Inflammatory macrophage (primary cell): ENCODE measurements at places on chromosomes 2 and 18.

GRCh38 chr2:64873472-64873924, 115.7 kb upstream of the SLC1A4 start:
- DNase-seq = peak; percentile 66

GRCh38 chr2:715038-715437, 37.8 kb upstream of the TMEM18 start:
- DNase-seq = no peak

DNA sequence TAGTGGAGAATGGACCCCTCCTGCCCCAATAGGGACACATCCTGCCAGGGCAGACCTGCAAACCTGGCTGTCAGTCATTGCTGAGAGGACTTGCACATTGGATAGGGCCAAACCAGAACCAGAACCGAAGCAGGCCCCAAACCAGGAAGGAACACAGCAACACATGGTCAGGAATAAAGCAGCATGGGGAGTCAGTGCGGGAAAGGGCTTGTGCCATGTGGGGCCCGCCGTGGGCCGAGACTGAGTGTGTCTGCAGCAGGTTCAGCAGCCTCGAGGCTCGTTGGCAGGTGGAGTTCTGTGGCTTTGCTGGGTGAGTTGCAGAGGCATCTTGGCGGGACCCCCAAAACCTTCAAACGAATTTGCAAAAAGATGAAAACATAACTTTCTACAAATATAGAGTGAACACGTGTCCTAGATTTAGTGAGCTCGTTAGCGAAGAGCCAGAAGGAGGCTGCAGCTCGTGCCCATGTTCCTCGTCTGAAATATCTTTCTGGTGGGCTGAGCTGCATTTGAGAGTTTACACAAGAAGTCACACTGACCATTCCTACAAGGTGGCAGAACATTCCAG, 44.9 kb upstream of the LDLRAD4 start:
- no peak for DNase-seq

DNA sequence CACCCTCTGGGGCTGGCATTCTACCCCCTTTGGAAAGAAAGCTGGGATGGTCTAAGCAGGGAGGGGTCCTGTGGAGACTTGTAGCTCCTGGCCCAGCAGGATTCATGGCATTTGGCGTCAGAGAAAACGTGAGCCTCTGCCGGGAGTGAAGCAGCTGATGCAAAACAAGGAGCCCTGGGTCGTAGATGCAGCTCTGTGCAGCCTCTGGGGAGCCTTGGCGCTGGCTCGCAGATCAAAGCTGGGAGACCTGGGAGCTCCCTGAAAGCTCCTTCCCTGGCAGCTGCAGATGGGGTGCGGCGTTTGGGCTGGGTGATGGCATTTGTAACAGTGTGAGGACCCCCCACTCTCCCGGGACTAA, 148.3 kb downstream of the KLHL29 start:
- no peak for DNase-seq

GRCh38 chr2:105242286-105242993, 897 bp downstream of the GPR45 start:
- no peak for DNase-seq

DNA sequence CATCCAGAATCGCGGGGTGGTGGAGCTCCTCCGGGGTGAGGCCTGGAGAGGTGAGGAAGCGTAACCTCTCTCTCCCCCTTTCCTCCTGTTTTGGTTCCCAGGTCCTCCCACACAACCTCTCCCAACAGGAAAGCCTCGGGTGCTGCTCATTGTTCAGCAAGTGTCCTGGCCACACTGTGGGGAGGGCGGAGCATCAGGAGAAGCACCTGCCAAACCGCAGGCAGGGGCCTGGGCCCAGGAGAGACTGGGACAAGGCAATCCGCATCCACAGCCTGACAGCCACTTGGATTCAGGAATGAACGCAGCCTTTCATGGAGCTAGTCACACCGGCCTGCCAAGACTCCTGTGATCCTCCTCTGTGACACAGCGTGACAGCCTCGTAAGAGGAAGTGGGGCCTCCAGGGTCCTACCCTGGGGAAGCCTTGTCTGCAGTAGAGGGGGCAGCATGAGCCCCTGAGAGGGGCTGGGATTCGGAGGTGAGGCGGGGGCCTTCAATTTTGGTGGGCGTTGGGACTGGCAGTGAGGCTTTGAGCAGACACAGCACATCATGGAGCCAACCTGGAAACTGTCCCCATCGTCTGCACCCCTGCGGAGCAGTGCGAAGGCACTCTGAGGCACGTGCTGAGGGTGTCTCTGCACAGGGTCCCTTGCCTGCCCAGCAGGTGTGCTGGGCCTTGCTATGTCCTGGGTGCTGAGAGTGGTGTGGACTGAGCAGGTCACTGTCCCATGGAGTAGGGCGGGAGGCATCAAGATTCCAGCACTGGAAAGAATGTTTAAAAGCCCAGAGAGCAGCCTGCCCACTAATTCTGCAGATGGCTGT, 62.2 kb downstream of the EDAR start:
- DNase-seq = no peak

DNA sequence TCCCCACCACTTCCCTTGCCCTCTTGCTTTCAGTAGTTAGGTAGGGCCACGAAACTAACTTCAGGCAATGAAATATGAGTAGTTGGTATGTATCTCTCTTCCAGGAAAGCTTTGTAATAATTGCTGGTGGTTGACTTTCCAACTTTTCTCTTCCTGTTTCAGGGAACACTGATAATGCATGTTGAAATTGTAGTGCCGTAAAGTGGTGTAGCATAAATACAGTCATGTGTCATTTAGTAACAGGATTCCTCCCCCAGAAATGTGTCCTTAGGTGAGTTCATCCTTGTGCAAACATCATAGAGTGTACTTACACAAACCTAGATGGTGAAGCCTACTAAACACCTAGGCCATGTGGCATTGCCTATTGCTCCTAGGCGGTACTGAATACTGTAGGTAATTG, 429.2 kb downstream of the PID1 start:
- DNase-seq = no peak

DNA sequence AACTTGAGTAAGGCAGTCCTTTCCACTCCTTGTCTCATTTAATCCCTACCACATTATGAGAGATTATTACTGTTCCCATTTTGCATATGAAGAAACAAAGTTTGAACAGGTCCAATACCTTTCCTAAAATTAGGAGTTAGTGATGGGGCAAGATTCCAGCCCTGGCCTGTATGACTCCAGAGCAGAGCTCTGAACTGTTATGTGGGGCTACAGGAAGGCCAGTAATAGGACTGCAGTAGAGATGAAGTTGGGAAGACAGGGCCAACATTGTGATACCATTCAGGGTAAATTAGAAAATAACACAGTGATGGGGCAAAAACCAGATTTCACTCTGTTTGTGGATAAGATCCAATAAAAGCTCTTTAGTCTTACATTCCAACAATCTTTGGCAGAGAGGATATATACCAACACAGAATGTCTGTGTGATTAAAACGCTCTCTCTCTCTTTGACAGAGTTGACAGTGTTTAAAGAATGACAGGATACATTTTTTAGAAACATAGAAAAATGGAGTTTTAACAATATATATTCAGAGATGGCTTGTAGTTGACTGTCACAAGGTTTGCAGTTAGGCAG, 22.7 kb downstream of the KATNAL2 start:
- no peak for DNase-seq

DNA sequence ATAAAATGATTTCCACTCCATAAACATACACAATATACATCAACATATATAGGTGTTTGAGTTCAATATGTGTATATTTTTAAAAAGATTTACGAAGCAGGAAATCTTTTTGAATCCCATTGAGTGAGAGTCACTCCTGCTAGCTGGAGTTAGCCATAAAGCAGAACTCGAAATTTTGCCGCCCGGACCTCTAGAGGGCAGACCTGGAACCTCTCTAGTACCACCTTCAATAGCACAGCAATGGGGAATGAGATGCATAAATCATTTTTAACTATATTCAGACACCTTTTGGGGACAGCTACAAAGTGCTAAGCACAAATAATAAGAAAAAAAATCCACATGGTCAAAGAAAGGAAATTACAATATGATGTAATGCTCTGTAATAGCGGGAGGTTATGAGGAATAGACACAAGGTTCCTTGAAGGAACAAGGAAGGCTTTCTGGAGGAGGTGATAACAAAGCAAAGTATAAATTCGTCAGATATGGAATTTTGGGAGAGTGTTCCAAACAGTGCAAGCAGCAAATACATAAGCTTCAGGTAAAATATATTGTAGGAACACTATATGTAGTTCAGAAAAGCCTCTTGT, 533.4 kb downstream of the ERBB4 start:
- peak; percentile 6 for DNase-seq

- DNase-seq = no peak
Measured at GRCh38 chr18:74950479-74950878, 258.5 kb downstream of the PTGR3 start.

DNA sequence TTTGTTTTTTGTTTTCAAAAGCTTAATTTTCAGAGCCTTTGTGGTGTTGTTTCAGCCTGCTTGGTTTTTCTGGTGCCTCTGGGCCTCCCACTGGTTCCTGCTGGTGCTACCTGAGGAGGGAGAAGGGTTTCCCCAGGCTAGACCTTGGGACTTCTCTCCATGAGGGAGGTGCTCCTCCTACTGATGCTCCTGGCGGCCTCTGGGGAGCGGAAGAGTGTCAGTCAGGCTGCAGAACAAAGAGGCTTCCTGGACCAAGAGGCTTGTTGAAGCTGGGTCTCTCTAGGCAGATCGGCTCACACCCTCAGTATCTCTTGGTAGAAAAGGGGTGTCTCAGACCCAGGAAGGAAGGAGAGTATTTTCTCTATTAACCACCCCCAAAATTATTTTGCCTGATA, 32.2 kb downstream of the RFX8 start:
- DNase-seq = no peak

DNA sequence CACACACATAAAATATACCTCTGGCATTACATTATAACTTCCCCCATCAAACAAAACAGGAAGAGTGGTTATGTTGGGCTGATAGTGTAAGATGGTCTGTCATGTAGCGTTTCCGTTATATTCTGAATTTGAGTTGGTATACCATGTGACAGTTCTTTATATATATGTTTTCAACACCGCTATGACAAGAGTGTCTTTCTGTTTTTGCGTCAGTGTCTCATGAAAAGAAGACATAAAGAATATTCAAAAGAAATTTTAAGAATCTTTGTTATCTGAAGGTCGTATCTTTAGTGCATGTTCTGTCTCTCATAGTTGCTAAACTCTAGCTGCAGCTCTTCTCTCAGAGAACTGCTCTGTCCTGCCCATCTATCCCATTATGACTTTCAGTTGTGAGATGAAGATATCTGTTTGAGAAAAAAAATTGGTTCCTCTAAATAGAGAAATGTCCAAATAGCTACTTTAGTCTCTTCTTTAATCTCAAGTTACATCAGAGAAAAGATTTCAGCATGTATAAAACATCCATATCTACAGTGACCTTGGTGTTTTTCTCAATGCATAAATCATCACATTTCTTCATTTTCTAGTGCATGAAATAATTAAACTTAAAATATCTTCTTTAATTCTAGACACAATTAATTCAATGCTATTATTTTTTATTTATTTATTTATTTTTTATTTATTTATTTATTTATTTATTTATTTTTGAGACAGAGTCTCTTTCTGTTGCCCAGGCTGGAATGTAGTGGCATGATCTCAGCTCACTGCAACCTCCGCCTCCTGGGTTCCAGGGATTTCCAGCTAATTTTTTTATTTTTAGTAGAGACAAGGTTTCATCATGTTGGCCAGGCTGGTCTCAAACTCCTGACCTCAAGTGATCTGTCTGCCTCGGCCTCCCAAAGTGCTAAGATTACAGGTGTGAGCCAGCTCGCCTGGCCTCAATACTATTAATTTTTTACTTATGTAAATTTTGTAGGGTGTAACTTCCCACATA, 24.3 kb upstream of the PSME4 start:
- peak; percentile 67 for DNase-seq

- no peak for DNase-seq
Measured at GRCh38 chr2:43070676-43071502, 155.5 kb downstream of the ZFP36L2 start.

GRCh38 chr2:165357758-165358157, 111.7 kb upstream of the CSRNP3 start:
- no peak for DNase-seq
